Stimulated activated CD4-positive, alpha-beta T cell treated with anti-CD3 and anti-CD28 coated beads, TNF-alpha, amount 100 ng/mL, for 48 hours (primary cell): ENCODE measurements at places on chromosomes 11 and 22.

- no peak for DNase-seq
Measured at GRCh38 chr11:128246810-128247594, 340.4 kb downstream of the ETS1 start.

DNA sequence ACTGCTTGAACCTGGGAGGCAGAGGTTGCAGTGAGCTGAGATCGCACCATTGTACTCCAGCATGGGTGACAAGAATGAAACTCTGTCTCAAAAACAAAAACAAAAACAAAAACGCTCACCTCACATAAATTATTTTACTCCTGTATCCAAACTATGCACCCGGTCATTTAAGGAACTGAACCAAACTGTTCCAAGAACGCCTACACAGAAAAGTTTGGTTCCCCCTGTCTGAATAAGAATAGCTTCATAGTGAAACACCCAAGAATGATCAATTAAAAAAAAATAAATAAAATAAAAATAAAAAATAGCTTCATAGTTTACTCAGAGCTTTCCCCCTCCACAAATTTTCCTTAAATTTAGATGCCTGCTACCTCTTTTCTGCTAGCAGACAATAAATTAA, 13.7 kb downstream of the NUP98 start:
- no peak for DNase-seq

DNA sequence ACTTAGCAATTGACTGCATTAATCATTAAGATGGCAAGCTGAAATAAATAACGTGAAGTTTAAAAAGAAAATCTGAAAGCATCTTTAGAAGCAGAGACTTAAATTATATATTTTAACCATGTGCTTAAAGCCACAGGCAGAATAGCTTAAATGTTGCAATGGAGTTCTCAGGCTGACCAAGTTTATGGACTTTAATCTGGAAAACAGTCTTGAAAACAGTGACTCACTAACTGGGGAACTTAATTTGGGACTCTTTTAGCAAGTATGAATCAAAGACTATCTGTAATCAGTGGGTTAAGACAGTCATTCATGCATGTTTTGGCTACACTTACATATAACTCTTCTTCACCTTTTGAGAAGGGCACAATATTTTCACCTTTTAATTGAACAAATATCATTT, 12.6 kb upstream of the GLYATL1 start:
- DNase-seq = no peak

- DNase-seq = no peak
Measured at GRCh38 chr11:35308157-35308556, 111.2 kb downstream of the SLC1A2 start.

- DNase-seq = no peak
Measured at GRCh38 chr22:17773606-17774205, 563 bp downstream of the BID start.

DNA sequence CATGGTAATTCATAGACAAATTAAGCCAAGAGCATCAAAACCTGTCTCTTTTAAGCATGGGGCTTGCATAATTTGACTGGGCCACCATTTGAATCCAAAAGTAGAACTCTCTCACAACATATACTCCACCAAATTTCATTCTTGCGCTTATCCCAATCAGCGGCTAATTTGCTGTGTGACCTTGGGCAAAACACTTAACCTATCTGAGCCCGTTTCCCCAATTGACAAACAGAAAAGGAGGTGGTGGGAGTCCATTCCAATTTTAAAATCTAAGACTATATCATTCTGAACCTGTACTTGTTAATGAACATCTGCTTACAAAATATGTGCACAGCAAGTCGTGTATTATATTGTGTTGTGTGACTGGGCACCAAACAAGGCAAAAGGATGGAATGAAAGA, 338.1 kb upstream of the NARS2 start:
- no peak for DNase-seq

- no peak for DNase-seq
Measured at GRCh38 chr22:27541836-27542235, 259.7 kb downstream of the MN1 start.

- DNase-seq = no peak
Measured at GRCh38 chr11:37422511-37422910, 824.5 kb upstream of the RAG2 start.

DNA sequence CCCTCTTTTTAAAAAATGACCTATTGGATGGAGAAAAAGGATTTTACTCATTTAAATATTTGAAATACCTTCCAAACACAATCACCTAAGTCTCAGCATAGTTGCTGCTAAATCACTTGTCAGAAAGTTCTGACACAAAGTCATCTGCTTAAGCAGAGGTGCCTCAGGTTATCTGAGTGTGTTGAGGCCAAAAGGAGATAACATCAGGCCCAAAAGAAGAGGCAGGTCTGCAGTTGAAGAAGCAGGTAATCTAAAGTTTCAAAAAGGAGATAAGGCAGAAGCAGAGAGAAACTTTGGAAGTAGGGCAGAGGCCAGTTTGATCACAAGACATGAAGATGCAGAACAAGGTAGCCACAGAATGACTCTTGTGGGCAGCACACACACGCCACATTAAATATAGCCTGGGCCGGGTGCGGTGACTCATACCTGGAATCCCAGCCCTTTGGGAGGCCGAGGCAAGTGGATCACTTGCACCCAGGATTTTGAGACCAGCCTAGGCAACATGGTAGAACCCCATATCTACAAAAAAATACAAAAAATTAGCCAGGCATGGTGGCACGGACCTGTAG, 175.7 kb upstream of the API5 start:
- DNase-seq = no peak

DNA sequence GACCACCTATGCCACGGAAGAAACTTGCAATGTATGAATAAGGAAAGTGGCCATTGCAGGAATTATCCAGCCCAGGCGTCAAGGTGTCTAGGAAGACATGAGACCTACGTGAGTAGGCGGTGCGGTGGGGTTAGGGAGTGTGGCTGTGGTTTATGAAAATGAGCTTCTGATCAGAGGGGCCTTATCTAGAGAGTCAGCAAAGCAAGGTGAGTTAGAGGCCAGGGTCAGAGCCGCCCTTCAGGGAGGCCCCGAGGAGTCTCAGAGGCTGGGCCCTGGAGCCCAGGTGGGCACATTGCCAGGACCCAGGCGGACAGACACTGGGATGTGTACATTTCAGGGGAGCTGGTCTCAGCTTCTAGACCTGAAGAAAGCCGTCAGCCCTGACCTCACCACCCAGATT, 13.8 kb upstream of the LINC01488 start:
- no peak for DNase-seq

DNA sequence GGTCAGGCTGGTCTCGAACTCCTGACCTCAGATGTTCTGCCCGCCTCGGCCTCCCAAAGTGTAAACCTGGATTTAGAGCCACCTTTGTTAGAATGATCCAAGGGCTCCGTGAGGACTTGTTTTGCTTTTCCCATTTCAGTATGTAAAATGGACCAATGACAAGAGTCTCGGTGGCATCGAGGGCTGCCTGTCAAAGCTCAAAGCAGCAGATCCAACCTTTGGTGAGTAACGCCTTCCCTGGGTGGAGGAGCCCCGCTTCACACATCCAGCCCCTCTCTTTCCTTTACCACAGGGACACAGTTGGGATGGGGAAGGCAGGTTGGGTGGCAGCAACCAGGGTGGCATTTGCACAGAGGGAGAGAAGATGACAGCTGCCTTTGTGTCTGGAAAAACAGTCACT, 4.4 kb downstream of the TTC38 start:
- DNase-seq = no peak

- no peak for DNase-seq
Measured at GRCh38 chr22:26743149-26743548, 85.8 kb downstream of the MIAT start.

DNA sequence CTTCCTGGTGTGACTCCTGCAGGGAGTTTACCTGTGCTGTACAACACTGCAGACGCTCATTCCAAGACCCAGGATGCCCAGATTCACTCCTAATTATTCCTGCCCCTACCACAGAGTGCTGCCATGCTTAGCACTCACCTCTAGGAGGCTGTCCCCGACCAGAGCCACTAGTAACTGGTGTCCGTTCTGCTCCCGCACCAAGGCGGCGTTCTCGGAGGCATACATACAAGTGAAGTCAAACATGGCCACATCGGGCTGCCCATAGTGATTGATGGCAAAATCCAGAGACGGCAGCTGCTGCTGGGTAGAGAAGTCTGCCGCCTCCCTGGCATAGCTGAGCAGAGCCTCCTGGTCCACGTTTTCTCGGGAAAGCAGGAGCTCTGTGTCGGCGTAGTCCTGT, 122.3 kb upstream of the BID start:
- DNase-seq = no peak

DNA sequence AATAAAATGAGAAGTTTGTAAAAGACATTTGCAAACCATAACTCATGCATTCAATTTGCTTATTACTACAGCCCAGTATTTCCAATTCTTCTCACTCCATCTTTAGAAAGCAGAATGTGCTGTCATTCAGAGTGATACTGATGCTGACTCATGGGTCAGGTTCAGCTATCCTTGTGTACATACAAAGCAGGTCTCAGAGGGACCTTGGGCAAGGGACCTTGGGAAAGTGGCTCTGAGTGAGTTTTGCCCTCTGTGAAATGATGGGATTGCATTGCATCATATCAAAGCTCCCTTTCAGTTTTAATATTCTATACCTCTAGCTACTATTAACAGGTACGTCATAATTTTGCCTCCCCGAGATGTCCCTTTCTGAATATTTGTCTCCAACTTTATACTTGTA, 848.7 kb downstream of the OPCML start:
- no peak for DNase-seq

- no peak for DNase-seq
Measured at GRCh38 chr11:67452141-67452952, at the start of gene GPR152. Gene GPR152 (minus strand): TSS chr11:67452729. CDS start chr11:67452724, 5 bp downstream.

- no peak for DNase-seq
Measured at GRCh38 chr22:42814215-42814614, 42.9 kb downstream of the ARFGAP3 start.
